ENCODE measurements at places on chromosomes 1 and 21.

DNA sequence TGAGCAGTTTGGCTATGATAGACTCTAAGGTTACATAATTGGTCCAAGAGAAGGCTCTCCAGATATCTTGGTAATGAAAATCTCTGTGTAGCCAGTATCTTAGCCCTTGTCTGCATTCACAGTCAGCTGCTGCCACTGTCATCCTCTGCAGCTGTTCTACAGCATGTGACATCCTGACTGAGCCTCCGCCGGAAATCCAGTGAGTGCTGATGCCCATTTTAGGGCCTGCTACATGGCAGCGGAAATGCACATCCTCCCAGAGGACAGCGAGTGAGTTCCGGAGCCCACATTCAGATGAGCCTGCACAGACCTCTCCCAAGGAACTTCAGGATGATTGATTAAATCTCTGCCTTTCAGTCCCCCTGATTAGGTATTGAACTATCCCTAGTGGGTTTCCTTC is 237.1 kb downstream of the HHIPL2 start:
- no peak for DNase-seq

GRCh38 chr1:28416509-28417194 is 47.1 kb downstream of the PHACTR4 start:
- no peak for DNase-seq

DNA sequence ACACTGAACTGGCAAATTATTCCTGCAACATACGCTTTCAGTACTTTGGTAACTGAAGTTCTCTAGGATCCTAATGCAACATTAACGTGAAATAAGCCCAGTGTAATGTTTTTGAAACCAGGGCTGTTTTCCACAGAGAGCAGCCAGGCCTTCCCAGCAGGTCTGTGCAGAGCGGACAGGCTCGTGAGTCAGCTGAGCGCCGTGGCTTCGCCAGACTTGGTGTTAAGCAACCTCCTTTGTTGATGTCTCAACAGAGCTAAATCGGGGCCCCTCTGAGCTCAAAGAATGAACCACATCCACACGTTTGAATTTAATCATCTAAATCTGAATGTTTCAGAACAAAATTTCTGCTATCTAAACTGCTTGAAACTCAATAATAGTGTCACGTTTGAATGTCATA is 181.8 kb upstream of the FMN2 start:
- no peak for DNase-seq

DNA sequence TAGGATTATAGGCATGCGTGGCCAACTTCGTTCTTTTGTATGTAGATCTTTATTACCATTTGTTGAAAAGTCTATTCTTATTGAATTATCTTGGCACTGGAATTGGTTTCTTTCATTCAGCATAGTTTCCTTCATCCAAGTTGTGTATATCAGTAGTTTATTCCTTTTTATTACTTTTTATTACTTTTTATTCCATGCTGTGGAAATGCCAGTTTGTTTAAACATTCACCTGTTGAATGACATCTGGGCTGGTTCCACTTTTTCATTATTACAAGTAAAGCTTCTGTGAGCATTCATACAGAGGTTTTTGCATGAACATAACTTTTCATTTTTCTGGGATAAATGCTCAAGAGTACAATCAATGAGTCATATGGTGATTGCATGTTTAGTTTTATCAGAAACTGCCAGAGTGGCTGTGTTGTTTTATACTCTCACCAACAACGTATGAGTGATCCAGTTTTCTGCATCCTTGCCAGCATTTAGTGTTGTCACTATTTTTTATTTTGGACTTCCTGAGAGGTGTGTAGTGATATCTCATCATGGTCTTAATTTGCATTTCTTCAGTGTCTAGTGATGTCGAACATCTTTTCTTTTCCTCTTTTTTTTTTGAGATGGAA is 28.6 kb downstream of the PTPRU start:
- DNase-seq: no peak

GRCh38 chr21:44348861-44349260 is 4.6 kb upstream of the TRPM2 start:
- no peak for DNase-seq

DNA sequence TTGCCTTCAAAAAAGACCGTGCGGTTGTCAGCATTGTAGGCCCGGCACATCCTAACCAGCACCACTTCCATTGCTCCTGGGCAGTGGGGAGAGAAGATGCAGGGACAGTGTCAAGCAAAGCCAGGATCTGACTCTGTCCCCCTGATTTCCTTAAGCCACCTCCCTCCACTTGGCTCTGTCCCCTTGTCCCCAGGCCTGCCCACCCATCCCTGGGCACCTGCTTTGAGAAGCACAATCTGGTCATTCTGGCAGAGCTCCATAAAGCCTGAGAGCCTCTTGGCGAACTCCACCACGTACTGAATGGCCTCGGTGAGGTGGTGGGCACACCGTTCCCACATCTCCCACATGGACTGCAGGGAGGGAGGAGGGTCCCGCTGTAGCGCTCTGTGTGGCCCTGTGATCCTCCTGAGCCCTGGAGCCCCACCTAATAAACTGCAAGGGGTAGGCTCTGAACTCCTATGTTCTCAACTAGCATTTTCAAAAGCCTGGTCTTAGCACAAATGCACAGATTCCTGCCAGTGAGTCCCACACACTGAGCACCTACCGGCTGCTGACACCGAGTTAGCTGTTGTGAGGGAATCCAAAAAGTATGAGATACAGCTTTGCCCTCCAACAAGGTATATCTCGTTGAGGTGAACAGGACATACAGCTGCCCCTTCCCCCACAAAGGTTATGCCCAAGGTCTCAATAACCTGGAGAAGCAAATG is 8.2 kb upstream of the LINGO4 start:
- DNase-seq: no peak

DNA sequence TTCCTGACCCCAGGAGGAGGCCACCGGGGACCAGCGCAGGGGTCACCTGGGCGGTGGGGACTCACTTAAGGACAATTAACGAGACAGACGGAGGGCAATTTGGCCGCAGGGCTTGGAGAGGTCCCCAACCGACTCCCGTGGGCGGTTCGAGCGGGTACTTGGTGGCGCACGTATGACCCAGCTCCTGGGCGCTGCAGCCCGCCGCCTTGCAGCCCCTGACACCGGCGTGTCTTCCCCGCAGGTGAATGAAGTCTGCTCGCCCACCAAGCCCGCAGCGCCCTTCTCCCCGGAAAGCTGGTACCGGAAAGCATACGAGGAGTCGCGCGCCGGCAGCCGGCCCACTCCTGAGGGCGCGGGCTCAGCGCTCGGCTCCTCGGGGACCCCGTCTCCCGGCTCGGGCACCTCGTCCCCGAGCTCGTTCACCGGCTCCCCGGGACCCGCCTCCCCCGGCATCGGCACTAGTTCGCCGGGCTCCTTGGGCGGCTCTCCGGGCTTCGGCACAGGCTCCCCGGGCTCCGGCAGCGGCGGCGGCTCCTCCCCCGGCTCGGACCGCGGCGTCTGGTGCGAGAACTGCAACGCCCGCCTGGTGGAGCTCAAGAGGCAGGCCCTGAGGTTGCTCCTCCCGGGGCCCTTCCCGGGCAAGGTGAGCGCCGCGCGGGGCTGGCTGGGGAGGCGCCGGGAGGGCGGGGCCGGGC is 1.4 kb downstream of the KIF26B start:
- DNase-seq: peak; percentile 38

DNA sequence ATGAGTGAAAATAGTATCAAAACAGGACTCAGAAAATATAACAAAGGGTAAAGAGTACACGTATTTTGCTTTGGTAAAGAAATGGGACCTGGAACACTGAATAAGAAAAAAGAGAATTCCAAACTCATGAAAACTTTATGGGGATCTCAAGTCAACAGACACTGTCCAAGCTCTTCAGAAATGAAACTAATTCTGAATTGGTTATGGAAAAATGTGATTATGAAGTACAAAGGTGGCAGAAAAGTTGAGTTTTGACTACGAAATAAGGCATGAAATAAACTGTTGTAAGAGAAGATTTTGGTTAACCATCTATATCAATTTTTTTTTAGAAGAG is 8.4 kb downstream of the EGLN1 start:
- no peak for DNase-seq

GRCh38 chr1:160713161-160713560 is 1.5 kb upstream of the CD48 start:
- no peak for DNase-seq

- no peak for DNase-seq
Observed at GRCh38 chr1:112721966-112722524, 6.9 kb upstream of the PPM1J start.

- no peak for DNase-seq
Observed at GRCh38 chr1:240613356-240614142, 1.6 kb upstream of the GREM2 start.

DNA sequence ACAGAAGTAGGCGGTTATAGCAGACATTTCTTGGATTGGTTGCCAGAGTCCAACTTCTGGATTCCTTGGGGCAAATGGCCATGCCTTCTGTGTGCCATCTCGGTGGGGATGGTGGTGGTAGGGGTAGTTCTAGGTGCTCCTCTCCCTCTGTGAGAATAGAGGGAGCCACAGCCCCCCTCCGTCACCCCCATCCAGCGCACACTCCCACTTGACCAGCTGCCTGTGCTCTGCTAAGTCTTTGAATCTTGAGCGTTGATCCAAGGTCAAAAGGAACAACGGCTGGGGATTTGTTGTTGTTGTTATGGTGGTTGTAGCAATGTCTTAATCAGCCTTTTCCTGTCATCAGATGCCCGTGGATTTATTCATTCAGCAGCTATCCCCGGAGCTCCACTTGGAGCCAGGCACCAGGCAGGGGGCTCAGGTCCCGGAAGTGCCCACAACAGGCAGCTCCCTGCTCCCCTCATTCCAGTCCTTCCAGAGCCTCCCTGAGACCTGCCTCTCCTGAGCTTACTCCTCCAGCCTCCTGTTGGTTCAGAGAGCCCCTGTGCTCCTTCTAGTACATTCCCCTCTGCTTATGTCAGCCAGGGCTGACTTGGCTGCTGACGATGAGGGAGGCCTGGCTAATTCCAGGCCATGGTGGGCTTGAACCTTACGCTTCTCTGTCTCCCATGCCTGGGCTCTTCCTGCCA is 146.6 kb upstream of the WNT4 start:
- no peak for DNase-seq

GRCh38 chr1:2240270-2241156 is 12.4 kb downstream of the SKI start:
- DNase-seq: no peak
